ENCODE measurements at places on chromosomes 3 and 15. TPM values are rescaled to one million over a fixed set of nuclear protein-coding genes. Genes with fewer than 3 reads are reported as not detected.

The PRR23E gene
- not detected for total RNA-seq

The CACNA2D3 gene
- 33.7 TPM for total RNA-seq

The CCDC174 gene
- 9.7 TPM for total RNA-seq

The C3orf52 gene
- 1.8 TPM for total RNA-seq

The USP4 gene
- total RNA-seq, result 39.4 TPM

The BCL2A1 gene
- 0.92 TPM for total RNA-seq

- DNase-seq, result no peak
Observed at GRCh38 chr3:126666658-126667528, 12.0 kb upstream of the TXNRD3 start.

GRCh38 chr3:183526838-183527427 lies 28.6 kb downstream of the KLHL6 start:
- no peak for DNase-seq

DNA sequence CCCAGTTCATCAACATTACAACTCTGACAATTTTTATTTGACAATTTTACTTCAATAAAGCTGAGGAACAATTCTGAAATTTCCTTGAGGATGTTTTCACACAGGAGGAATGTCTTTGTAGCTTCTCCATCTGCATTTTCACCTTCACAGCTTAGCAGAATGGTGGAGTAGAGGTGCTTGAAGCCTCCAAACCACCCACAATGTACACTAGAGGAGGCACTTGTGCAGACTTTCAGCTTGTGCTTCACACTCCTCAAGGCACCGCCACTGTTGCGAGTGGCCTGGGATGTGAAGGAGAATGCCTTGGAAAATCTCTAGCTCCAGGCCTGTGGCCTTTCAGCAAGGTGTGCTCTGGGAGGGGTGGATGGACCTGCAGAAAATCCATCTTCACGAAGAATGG lies 181.9 kb downstream of the EPHB1 start:
- DNase-seq, result no peak

DNA sequence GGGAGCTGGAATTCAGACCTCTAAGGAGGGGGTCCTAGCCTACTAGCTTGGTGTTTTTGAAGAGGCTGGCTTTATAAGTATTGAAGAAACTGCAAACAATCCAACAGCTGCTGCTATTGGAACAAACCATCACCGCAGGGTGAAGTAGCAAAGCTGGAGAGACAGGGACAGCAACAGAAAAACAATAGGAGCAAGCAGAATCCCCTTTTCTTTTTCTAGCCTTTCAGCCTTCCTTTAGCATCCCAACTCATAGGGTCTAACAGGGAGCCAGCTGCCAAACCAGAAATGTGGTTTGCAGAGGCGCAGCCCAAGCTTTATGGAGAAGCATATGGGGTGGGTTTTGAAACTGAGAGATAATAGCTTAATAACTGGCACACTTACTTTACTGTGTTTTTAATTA lies 106.2 kb upstream of the CHMP2B start:
- no peak for DNase-seq

GRCh38 chr3:128394033-128394432 lies 72.7 kb downstream of the DNAJB8 start:
- DNase-seq, result no peak

DNA sequence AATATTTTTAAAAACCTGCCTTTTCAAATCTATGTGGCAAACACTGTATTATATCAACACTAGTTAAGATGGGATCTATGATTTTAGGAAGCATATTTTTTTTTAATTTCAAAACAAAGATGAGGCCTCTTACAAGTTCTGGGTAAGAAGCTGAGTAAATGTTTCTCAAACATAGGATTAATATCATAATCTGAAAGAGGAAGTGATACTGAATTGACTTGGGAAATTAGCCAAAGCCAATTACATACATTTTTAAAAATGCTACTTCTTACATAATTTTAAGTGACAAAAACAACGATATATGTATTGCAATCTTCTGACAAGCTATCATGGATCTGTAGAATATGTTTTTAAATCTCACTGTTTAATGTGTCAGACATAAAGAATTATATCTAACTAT lies 135.1 kb upstream of the UBP1 start:
- no peak for DNase-seq

DNA sequence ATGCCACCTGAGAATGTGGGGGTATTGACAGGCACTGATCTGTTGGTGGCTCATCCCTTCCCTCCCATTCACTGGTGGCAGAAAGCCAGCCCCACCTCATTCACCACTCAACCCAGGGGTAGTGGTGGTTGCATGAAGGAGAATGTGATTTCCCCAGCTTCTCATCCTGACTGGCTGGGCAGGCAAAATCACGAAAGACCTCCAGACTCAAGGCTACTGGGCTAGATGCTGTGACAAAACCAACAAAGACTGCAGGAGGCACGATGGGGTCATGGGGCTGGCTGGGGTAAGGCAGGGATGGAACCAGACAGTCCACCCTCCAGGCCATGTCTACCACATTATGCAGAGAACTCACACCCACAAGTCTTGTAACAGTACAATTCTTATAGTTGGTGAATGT lies 33.9 kb downstream of the FSTL1 start:
- no peak for DNase-seq

GRCh38 chr3:187101184-187102072 lies 37.9 kb downstream of the RPL39L start:
- peak; percentile 80 for DNase-seq

DNA sequence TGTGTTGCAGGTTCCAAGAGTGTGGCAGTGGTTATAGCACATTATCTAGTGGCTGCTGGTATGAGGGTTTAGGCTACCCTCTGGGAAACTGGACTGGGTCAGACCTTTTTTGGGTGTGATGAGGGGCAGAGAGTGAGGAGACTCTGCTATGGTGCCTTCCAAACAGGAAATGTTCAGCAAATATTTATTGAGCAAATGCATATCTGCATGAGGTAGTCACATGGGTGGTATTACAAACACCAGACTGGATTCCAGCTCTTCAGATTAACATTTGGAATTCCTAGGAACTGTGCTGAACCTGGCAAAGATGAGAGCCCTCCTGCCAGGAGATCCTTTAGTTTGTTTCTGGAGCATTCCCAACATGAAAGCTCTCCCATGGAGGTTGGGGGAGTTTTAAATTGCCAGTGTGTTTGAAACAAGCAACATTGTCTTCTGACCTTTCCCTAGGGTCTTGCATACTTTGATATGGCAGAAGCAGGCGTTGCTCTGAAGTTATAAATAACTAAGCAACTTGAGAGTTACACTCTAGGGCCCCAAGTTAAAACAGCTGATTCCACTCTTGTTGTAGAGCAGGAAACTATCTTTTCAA lies 341.2 kb upstream of the C2CD4B start:
- no peak for DNase-seq

GRCh38 chr3:43006825-43007224 lies 27.7 kb downstream of the GASK1A start:
- no peak for DNase-seq

GRCh38 chr3:145698749-145699148 lies 462.2 kb downstream of the PLOD2 start:
- DNase-seq, result no peak

DNA sequence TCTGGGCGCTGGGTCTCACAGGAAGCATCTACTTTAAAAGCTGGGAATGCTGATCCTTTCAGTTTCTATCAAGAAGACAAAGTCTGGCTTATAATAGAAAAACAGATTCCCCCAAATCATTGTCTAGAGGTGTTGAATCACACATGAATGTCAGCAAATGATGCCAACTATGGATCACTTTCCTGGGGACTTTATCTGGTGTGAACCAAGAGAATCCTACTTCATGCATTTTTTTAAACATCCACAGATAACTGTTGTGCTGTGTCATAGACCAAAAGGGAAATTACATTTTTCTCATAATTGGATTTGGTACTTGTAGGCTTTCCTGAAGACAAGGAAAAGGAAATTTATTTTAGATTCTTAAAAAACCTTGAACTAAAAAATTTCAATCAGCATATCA lies 132.7 kb downstream of the CD47 start:
- no peak for DNase-seq

DNA sequence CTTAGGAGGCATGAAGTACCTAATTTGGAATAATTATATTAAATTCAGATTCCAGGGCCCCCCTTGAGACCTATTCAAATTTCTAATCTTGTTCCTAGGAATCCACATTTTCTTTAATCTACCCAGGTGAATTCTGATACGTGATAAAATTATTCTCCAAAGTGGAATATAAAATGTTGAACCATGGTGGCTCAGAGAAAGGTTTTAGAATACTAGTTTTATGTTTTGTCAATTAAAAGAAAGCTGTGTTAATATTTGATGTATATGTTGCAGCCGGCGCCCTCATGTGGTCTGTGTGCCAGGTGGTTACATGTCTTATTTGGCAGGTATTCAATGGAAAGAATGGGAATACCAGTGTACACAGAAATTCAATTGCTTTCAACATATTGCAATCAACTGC lies 321.8 kb downstream of the FEZF2 start:
- DNase-seq, result peak; percentile 68

GRCh38 chr3:128800241-128801187 lies 74.5 kb downstream of the RAB7A start:
- DNase-seq, result no peak

DNA sequence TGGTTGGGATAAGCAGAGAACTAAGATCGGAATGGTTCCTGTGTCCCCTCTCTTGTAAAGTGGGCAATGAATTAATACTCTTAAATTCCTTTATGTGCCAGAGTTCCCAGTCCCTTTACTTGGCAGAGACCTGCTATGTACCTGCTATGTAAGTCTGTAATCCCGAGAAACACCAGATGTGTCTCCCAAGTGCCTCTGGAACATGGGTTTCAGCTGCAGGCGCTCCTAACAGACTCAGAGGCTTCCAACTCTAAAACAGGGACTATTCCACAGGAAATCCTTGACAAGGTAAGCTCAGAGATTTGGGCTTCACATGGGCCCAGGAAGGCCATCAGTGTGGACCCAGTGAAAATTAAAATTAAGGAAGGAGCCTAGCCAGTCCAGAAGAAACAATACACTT lies 117.7 kb upstream of the PLCL2 start:
- DNase-seq, result no peak

DNA sequence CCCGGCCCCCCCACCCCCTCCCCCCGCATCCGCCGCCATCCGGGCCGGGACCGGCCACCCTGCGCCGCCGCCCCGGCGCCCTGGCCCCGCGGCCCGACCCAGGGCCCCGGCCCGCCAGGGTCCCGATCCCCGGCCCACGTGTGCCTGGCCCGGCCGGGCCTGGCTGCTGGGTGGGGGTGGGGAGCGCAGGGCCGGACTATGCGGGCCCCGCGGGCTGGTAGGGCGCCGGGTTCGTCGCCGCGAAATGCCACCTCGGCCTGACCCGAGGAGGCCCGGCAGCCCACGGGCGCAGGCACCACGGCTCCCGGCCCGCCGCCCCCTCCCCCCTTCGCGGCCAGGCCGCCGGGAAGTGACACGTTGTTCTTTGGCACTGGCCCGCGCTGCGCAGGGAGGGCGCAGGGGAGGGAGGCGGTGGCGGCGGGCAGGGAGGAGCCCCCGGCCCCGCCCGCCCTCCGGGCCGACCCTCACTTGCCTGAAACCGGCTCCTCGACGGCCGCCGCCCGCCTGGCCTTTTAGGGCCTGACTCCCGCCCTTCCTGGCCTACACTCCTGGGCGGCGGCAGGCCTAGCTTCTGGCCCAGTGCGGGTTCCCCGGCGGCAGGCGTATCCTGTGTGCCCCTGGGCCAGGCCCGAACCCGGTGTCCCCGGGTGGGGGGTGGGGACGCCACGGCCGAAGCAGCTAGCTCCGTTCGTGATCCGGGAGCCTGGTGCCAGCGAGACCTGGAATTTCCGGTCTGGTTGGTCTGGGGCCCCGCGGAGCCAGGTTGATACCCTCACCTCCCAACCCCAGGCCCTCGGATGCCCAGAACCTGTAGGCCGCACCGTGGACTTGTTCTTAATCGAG lies 515 bp downstream of the EIF4G1 start:
- DNase-seq, result peak; percentile 93

DNA sequence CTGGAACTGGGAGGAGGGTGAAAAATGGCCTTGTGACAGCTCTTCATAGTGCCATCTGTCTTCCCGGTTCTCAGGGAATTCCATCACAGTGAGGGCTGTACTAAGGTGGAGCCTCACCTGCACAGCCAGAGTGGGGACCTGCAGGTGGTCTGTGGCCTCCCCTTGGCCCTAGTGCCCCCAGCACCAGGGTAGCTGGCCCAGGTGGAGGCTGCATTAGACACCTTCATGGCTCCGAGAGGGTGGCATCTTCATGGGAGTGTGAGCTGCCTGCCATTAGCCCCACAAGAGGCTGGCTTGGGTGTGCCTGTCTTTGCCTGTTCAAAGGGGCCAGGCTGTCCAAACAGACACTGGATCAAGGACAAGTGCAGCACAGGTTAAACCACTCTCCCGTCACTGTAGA lies 95.5 kb upstream of the PRR23E start:
- DNase-seq, result no peak

DNA sequence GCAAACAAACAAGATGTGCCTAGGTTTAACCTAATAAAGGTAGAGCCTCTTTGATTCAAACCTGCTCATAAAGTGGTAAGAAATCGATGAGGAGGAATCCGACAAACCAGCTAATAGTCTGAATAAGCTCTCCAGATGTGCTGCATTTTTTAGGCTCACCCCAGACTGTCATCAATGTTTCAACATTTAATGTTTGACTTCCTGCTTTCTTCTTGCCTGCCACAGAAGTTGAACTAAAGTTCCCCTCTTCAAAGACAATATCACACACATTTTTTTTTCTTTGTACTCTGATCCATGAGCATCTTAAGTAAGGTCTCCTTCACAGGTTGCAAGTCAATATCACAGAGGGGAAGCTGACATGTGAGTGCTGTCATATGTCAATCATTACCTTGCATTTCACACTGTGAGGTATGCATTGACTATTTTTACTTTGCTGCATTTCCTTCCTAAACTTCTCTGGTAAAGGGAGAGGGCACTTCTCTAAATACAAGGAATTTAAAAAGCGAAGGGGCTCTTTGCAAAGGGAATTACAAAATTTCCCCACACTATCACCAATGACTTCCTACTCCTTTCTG lies 172.3 kb upstream of the MCTP2 start:
- DNase-seq, result no peak

DNA sequence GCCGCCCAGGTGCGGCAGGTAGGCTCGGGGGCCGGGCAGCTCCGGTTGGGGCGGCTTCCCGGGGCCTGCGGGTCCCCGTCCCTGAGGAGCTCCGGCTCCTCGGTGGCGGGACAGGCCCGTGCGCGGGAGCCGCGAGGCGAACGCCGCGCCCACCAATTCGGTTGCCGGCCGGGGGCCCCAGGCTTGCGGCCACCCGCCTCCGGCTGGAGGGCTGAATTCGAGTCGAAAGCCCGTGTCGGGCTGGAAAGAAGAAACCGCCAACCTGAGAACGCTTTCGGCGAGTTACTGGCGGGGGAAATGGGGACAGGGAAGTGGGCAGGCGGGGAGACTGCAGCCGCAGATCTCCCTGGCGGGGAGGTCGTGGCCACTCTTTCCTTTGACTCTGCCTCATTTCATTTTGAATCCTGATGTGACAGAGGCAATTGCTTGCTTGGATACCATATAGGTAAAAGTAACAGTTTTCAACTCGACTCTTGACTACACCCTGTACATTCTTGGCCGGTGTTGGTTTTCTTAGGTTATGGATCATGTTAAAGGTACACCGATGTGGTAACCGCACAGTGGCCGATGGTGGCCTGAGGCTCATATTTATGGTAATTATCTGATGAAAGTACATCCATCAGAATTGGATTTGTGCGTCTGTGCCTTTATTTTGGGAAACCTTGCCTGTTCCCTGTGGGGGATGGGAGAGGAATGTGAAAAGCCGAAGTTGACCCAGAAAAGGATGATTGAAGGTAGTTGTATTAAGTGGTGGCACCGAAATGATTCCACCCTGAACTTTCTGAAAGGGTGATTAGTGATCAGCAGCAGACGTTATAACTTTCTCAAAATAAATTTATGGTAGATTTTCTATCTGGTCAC lies 1.7 kb downstream of the B3GNT5 start:
- DNase-seq, result peak; percentile 63

Measured in Right ventricle myocardium inferior (tissue), 1 donor.